T-helper 17 cell (primary cell): ENCODE measurements at places on chromosomes 1 and 21. TPM values are rescaled to one million over a fixed set of nuclear protein-coding genes. Genes with fewer than 3 reads are reported as not detected.

BATF3 gene
- 0.20 TPM for total RNA-seq

DNA sequence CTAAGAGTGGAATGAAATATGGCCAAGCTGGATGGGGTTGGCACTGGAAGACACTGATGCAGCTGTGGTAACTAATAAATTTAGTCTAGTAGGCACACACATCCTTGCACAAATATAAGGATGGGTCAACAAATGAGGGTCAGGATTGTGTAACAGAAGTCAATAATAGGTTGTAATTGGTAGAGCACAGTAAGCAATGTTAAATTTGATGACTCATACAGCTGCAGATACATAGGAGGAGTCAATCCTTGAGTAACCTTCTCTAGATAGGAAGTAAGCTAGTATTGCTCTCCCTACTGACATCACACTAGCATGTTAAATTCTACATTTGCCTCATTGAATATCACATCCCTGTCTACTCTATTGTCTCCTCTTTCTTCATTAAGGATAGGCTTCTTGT, 332.1 kb downstream of the PTPRC start:
- DNase-seq = no peak

GRCh38 chr1:226671277-226671676, 67.8 kb downstream of the ITPKB start:
- no peak for DNase-seq

SRSF10 gene
- 239 TPM for total RNA-seq

CC2D1B gene
- 62.6 TPM for total RNA-seq

GRCh38 chr1:189787201-189787600, 690.5 kb downstream of the BRINP3 start:
- DNase-seq = no peak

DNA sequence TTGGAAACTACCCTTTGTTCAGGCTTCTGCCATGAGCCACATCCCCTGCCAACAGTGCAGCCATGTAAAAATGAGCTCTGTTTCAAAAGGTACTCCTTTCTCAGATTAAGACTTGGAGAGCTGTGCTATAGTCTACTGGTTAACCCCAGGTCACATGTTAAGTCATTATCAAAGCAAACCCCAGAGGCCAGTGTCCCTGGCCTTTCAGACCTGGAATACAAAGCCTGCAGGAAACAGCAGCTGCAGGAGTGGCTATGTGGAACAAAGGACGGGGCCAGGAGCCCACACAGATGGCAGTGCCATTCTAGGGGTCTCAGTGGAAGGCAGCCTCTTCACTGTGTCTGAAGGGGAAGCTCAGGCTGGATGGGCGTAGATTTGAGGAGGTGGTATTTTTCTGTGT, 6.7 kb downstream of the ZNF496 start:
- DNase-seq = no peak

DNA sequence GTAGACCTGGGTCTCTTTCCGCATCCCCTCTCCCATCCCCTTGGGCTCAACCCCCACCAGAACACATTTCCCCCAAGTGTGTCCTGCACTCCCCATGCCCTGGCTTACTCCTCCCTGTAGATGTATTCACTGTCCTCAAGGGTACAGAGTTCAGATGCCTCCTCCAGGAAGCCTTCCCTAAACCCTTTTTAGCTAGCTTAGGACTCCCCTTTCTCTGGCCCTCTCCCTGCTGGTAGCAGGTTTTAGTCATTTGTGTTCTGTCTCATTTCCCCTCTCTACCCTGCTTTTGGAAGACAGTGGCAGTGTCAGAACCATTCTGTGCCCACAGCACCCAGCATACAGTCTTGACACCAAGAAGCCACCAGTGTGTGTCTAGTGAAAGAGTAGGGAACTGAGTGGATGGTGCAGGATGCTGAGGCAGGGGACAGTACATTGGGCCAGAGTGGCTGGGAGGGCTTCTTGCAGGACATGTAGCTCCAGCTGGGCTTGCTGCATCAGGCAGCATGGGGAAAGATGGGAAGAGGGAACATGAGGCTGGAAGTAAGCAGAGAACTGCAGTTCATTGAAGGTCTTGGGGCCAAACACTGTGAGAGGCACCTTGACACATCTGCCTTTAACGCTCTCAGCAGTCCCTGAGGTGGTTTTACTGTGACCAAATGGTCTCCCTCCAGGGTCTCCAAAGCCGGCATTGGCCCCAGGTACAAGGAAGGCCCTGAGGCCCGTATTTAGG, 2.5 kb downstream of the FOXO6 start:
- DNase-seq = no peak
